Cortex of kidney (tissue), 1 donor: ENCODE measurements at places on chromosomes 2 and 18.

GRCh38 chr2:159904959-159905305, 106.9 kb upstream of the CD302 start:
- DNase-seq: no peak

GRCh38 chr2:126774290-126774689, 118.3 kb downstream of the GYPC start:
- DNase-seq: no peak

DNA sequence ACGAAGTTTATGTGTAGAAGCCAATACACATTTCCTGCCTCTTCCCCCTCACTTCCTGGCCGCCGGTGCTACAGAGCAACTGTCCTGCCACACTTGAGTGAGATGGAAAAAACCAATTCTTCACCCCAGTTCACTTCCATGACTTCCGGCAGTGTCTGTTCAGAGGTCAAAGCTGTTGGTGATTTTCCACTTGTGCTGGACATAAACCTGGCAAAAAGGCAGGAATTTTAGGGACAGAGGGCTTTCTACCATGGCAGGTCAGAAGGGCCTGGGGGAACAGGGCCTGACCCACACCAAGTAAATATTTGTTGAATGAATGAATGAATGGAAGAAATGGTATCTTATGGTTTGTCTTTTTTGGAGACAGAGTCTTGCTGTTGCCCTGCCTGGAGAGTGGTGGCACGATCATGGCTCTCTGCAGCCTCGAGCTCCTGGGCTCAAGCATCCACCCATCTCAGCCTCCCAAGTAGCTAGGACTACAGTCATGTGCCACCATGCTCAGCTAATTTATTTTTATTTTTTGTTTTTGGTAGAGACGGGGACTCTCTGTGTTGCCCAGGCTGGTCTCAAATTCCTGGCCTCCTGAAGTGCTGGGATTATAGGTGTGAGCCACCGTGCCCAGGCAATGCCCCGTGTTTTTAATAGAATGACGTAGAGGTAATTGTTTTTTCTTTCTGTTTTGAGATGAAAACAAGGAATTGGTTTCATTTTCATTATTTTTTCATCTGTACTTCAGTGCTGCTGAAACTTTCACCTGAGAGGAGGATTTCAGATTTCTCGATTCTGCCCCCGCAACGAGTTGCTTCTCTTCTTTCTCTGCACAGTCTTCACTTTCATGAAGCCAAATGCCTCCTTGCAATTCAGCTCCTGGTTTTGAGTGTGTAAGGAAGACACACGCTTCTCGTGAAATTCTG, 48.0 kb upstream of the LPIN2 start:
- DNase-seq: no peak

- no peak for DNase-seq
These were observed 92.1 kb downstream of the ADAM23 start for GRCh38 chr2:206535260-206535986.

- no peak for DNase-seq
These were observed 83.5 kb downstream of the COBLL1 start for GRCh38 chr2:164757934-164758695.

GRCh38 chr2:46798998-46799698, 116.5 kb downstream of the MCFD2 start:
- no peak for DNase-seq

GRCh38 chr18:39424261-39424660, 1858.7 kb upstream of the CELF4 start:
- DNase-seq: no peak

GRCh38 chr2:68861330-68861729, 9.9 kb downstream of the BMP10 start:
- DNase-seq: no peak

DNA sequence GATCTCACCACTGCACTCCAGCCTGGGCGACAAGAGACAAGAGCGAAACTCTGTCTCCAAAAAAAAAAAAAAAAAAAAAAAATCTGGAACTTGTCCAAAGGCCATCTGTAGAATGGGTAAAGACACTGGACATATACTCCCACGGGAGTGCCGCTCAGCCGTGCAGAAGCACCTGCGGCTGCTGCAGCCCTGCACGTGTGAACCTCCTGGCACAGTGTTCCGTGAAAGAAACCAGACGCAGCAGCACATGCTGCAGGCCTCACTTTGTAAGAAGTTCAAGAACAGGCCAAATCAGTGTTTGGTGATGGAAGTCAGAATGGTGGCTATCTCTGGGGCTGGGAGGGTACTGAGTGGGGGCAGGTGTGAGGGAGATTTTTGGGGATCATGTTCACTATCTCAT, 6.5 kb downstream of the CHRND start:
- no peak for DNase-seq

DNA sequence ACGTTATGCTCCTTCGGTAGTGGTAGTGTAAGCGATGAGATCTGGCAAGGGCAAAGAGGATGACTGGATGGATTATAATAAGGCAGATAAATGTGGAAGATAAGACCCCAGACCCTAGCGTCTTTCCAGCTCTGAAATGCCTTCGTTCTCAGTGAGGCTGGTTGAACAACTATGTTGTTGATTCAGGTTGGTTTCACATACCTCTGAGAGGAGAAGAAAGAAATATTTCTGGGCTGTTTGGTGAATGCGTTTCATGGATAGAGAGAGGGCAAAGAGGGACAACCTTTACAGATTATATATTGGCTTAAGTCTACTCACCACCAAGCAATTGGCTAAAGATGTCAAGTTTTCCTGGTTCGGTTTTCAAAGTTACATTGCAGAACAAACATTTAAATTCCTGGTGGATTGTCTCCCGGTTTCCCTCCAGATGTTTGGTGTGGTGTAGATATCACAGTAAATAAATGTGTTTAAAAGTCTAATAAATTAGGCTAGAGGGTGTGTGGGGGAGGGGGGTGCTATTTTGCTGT, 190.1 kb upstream of the GLI2 start:
- DNase-seq: no peak

GRCh38 chr2:232439758-232440135, 16.2 kb upstream of the ALPI start:
- DNase-seq: no peak

DNA sequence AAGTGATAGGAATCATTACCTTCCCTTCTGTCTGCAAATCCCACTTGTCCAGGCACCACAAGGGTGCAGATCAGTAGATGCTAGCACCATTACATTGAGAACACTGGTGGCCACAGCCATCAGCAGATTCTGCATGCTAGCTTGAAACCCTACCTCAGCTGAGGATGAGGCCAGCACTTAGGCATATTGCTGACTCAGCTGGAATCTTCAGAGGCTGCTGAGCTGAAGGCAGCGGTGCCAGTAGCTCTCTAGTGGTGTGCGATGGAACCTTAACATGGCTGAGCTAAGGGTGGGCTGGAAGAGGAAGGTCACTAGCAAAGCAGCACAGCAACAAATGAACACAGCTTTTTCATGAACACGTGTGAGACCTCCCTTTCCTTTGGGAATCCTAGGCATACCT, 19.0 kb upstream of the CPO start:
- DNase-seq: no peak

- DNase-seq: no peak
These were observed 40.7 kb downstream of the PKP4 start for GRCh38 chr2:158497486-158497885.

GRCh38 chr2:64090264-64090663, 54.0 kb downstream of the PELI1 start:
- no peak for DNase-seq

- no peak for DNase-seq
These were observed 83.2 kb upstream of the MC2R start for GRCh38 chr18:13998571-13998970.
